ENCODE measurements at places on chromosomes 7 and 10.

DNA sequence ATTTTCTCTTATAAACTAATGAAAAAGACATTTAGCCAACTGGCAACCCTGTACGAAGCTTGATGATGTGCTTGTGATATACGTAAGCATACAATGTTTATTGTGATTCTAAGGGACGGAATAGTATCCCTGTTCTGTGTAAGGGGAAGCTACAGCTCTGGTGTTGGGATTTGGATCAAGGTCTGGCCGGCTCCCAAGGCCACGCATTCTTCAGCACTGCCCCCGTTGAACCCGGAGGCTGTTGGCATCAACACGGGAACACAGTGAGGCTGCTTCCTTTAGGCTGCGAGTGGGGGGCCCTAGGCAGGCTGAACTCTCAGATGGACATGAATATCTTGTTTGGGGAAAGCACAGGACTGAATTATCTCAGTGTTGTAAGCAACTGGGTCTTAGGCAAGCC, 180.6 kb downstream of the CAMK1D start:
- DNase-seq: no peak

- no peak for DNase-seq
Observed at GRCh38 chr7:32215697-32216096, 145.5 kb upstream of the PDE1C start.

DNA sequence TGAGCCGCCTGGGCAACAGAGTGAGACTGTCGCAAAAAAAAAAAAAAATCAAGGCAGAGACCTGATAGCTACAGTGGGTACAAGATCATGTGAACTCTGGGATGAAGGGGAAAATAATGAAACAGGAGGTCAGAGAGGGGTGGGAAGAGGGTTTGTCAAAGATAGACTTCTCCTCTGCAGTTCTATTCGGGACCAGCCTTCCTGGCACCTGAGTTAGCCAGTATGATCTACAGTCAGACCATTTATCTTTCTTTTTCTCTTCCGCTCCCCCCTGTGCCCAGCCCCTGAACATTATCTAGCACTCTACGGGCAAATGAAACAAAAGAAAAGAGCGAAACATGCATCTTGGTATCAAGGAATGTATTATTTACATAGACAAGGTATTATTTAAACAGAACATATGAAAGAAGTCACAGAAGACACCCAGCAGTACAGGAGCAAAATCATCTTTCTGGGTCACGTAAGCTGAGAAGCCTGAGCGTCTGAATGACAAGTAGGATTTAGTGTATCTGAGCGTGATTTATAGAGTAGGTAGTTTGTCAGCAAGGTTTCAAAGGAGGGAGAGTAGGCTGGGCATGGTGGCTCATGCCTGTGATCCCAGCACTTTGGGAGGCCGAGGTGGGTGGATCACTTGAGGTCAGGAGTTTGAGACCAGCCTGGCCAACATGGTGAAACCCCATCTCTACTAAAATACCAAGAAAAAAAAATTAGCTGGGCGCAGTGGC, 109.0 kb downstream of the PRKCQ start:
- DNase-seq: no peak

- no peak for DNase-seq
Observed at GRCh38 chr7:124918662-124919061, 11.0 kb downstream of the POT1 start.

DNA sequence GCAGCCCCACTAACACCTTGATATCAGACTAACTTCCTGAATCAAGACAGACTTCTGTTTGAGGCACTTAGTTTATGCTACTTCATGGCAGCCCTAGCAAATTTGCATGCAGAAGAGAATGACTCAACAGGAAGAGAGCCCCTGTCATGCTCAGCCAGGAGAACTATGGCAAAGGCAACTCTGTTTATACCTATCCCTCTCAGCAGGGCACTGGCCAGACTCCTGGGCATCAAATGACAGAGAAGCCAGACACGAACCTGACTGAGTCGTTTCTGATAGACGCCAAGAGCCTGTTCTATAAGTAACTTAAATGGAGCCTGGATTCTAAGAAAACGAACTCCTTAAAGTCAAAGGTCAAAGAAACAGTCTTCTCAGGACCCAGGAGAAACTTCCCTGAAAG, 50.9 kb upstream of the UNC5B start:
- DNase-seq: peak; percentile 6

GRCh38 chr7:42104231-42104630, 132.8 kb downstream of the GLI3 start:
- no peak for DNase-seq

DNA sequence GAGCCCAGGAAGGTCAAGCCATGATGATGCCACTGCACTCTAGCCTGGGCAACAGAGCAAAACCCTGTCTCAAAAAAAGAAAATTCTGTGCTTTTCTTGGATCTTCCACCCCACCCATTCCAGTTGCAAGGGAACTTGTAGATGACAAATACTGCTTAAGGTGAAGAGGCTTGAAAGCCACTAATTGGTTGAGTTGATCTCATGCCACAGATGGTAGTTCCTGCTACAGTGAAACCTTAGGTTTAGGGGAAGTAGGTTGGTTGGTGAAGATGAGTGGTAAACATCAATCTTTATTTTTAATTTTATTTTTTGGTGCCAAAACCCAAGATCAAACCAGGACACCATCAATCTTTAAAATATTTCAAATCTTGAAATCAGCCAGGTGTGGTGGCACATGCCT, 2.9 kb upstream of the GDI2 start:
- no peak for DNase-seq

DNA sequence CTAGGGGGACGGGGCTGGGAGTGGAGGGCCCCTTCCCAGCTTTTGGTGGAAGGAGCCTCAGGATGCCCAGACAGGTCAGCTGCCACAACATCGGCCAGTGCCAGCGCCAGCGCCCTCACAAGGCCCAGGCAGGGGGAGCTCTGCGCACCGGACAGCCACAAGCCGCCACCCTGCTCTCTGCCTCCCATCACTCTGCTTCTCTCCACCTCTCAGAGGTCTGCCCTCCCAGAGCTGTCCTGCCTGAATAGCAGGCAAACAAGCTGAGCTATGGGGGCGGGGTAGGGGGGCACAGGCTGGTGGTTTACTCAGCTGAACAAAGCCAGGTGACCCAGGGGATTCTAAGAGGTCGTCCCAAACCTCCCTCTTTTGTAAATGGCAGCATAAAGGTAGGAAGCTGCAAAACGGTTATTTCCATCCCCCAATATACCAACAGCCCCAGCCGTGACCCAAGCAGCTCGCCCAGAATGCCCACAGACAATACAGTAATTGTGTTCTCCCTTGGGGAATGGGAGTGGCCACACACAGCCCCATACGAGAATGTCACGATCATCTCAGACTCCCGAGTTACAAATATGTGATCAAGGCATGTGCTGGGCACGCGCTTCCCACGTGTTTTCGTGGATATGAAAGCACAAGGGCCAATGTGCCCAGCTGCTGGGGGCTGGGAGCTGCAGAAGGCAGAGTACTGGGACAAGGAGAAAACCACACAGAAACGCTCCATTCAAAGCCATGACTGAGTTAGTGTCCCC, 19.7 kb downstream of the FAM53B start:
- no peak for DNase-seq

- no peak for DNase-seq
Observed at GRCh38 chr7:21497072-21497471, 45.8 kb upstream of the DNAH11 start.

DNA sequence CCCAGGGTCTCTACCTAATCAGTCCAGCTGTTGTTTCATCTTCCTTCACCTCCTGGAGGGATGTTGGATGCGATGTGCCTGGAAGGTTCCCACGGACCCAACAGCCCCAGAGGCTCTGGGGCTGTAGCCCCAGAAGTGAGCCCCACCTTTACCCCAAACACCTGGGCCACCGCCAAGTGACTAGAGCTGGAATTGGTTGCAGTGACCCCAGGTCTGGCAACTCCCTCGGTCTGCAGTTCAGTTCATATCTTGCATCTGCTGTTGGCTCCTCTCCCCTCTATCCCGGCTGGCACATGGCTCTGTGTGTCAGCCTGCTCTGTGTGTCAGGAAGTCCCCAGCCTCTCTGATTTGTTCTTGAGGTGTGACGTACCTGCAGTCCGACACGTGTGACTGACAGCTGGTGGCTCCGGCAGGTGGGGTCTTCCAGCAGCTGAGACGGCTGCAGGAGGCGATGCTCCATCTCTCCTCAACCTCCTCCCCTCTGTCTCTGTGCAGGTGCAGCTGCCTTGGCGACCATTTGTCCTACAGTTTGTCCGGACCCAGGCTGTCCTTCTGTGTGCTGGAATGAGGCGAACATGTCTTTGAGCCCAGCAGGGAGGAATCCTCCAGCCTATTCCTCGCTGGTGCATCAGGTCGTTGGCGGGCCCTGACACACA, 38.6 kb downstream of the ELFN1 start:
- no peak for DNase-seq

DNA sequence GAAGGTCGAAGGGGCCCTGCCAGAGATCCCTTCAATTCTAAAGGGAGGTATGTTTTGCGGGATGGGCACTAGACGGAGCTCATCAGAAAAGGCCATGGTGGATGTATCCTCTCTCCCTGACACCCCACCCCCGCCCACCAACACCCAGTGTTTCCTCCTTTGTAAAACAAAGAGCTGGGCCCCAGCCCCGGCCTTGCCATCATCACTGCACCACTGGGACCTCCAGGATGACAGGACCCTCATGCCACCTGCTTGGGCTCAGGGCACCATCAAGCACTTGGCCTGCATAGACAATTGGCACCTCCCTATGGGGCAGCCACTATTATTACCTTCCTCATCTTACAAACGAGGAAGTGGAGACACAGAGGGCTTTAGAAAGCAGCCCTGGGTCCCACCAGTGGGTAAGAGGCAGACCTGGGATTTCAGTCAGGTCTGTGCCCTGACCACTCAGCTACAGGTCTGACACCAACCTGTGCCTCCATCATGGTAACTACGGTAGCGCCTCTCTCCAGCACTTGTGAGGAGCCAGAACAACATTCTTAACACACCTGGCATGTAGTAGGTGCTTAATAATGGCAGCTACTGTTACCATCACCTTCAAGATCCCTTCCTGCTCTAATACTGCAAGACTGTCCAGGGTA, 2.0 kb downstream of the CALML3 start:
- no peak for DNase-seq

- DNase-seq: no peak
Observed at GRCh38 chr7:22302951-22303423, 54.0 kb downstream of the RAPGEF5 start.

DNA sequence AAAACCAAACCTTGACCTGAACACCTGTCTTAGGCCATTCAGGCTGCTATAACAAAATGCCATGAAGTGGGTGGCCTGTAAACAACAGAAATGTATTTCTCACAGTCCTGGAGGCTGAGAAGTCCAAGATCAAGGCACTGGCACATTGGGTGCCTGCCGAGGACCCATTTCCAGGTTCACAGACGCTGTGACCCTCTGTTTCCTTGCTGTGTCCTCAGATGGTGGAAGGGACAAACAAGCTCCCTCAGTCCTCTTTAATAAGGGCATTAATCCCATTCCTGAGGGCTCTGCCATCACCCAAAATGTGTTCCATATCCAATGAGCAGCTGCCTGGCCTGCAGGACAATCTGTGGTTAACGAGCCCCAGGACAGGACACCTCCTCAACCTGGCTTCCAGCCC, 67.6 kb downstream of the ITGB1 start:
- no peak for DNase-seq

DNA sequence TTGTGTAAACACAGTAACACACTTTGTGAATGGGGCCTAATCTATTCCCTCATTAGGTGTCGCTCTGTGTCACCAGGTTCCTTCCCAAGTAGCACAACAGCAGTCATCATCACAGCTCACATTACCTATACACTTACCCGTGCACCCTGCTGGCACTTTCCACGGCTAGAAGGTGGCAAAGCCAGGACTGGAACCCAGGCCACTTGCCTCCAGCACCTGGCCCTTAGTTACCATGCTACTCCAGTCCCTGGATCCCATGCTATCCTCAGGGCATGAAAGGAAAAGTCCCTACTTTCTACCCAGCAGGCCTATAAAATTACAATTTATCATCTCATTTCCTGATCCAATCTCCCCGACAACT, 18.4 kb downstream of the SMURF1 start:
- no peak for DNase-seq
